Activated naive CD8-positive, alpha-beta T cell treated with anti-CD3 and anti-CD28 coated beads, Interleukin-2, amount 50 U/mL, for 16 hours (primary cell): ENCODE measurements at places on chromosomes 7 and 10.

- no peak for DNase-seq
These were observed 56.2 kb downstream of the JMJD1C start for GRCh38 chr10:63409465-63410027.

DNA sequence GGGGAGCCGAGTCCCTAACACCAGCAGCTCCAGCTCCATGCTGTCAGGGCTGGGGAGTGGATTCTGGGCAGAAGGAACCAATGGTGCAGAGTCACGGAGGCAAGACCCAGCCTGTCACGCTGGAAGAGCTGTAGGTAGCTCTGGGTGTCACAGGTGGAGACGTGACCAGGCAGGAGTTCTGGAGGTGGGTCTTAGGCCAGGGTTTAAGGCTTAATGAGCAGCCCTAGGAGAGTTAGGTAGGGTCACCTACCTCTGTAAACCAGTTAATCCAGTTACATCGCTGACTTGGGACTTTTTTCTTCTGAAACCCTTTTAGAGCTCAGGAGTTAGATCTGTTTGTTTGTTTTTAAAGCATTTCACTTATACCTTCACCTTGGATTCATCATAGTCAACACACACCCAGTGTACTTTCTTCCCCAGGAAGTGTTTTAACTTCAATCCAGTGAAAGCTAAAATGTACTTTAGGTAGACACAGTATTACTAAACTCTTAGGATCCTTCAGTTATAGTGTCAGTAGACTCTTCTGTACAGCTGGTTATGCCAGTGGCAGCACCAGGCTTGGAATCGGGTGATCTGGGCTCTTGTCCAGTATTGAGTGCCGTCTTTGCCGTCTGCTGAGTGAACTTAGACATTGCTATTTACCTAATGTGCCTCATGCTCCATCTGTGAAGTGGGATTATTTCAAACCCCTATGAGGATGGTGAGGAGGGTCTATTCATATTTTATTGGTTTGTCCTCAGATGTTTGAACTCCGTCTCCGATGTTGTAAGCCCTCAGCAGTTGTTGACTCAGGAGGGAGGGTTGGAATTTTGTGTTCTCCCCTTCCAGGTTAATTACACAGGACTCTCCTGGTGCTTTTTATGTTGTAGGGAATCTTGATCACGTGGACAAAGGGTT, 31.0 kb downstream of the TACR2 start:
- no peak for DNase-seq

DNA sequence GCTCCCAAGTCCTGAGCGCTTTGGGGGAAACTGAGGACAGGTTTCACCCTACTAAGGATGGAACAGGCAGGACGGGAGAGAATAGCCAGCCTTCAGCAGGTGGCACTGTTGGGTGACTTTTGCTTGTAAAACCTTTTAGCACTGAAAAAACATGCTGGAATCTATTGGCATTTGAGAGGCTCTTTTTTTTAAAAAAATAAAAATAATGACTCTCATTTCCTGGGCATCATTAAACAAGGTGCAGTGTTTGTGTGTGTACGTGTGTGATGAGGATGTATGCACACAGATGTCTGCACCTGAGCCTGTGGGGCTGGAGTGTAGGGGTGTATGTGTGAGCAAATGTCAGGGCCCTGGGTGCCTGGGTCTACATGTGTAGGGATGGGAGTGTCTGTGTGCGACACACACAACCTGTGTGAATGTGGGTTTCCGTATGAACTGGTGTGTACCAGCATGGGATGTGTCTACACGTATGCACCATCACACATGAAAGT, 177.9 kb downstream of the RPS24 start:
- DNase-seq: no peak

DNA sequence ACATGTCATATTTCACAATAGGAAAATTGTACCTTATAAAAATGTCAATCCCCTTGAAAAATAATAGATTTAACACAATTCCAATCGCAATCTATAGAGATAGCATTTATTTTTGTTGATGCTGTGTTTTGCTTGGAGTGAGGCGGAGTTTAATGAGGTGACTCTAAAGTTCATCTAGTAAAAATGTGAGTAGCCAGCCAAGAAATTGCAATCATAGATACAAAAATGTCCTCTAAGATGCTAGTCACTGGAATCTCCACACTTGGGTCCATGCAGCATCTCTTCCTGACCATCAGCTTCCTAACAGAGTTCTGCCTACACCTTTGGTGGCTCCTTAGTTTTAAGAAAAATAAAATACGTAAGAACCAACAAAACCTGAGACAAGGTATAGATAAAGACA, 44.9 kb downstream of the GLI3 start:
- no peak for DNase-seq

GRCh38 chr10:121281576-121281975, 316.7 kb downstream of the FGFR2 start:
- no peak for DNase-seq

DNA sequence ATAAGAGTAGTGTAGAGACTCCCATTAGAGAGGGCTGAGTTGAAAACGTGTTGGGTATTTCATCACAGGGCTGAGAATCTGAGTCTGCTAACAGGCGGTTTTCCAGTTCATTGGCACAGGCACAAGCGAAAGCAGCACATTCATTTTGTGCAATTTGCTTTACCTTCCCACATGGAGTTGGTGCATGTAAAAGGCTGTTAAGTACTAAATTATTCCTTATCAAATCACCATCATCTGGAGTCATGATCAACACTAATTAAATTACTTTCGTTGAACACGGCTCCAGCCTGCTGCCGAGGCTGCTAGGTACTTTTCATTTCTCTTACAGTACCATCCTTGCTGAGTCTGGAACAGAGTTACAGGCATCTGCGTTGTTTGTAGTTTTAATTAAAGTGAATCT, 43.8 kb downstream of the ETV1 start:
- DNase-seq: no peak

DNA sequence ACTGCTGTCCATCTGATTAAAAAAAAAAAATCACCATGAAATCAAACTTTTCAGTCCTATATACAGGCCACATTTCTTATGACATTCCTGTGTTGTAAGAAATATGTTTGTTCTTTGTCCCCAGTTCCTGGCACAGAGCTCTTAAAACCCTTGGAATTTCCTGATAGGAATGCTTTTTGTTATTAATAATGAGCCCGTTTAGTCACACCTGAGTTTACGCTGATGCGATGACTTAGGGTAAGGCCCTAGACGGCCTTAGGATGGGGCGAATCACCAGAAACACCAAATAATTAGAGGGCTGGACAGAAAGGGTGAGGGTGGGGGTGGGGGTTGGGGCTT, 17.5 kb downstream of the TSPAN15 start:
- no peak for DNase-seq

DNA sequence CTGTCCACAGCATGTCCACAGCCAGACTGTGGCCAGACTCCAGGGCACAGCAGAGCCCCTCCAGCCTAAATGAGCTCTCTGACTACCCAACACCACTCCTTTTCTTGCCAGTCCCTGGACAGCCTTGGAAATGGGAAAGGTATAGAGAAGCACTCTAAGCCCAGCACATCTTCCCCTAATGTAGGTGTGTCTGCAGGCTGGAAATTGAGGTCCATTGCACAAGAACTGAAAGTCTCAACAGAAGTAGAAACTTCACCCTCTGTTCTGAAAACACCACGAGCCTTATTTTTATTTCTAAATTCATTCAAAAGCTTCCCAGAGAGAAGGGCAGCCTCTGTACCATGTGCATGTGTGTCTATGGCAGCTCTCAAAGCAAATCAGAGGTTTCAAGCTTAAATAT, 3.7 kb upstream of the KCNMA1 start:
- DNase-seq: no peak

- no peak for DNase-seq
These were observed 158.0 kb downstream of the TRIL start for GRCh38 chr7:28800150-28800549.

DNA sequence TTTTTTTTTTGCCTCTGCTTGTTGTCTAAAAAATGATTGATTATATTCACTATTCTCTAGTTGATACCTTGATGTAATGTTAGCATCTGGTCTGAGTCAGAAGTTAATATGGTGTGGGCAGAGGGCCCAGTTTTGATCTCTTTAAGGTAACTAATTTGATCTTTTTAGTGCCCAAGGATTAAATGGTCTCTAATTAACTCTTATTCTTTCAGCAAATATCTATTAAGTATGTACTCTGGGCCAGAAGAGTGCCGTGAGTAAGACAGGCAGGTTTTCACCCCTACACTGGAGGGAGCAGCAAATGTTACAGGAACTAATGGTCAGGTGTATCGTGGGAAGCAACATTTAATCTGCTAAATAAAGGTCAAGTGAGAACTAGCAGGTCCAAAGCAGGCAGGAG, 144.6 kb upstream of the COL1A2 start:
- DNase-seq: no peak

GRCh38 chr7:116951366-116952292, 1.7 kb upstream of the ST7 start:
- DNase-seq: no peak

- DNase-seq: no peak
These were observed 202.1 kb downstream of the MBL2 start for GRCh38 chr10:52570490-52570889.

GRCh38 chr7:115368998-115369397, 447.1 kb downstream of the MDFIC start:
- no peak for DNase-seq

DNA sequence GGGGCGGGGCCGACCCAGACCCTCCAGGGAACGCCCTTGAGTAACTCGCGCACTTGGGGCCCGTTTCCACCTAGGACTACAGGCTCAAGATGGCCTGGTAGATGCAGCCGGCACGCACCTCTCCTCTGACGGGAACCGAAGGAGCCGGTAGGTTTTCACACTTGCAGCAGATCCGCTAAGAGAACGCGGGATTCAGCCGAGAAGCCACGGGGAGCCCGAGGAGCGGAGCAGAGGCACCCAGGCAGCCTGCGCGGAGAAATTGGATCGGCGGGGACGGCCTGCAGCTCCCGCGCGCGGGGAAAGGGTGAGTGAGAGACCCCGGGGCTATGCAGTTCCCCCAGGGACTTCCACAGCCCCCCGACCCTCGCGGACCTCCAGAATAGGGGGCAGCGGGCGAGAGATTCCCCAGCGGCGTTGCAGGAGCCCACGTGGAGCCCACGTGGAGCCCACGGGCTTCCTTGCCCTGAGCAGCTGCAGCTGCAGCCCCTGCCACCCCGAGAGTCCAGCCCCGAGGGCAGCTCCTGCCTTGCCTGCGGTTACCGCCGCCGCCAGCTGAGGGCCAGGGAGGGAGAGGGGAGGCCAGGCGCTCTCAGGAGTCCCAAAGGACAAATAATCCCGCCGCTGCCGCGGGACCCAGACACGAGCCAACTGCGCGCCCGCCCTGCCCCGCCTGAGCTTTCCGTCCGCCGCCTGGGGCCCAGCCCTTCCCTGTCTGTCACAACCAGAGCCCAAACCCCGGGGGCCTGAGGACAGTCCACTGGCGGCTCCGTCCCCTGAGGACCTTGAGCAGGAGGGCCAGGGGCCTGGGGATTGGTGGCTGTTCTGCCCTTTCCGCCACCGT, 13.1 kb downstream of the IFT22 start:
- no peak for DNase-seq

- no peak for DNase-seq
These were observed 143.6 kb downstream of the CUBN start for GRCh38 chr10:16986082-16986405.

DNA sequence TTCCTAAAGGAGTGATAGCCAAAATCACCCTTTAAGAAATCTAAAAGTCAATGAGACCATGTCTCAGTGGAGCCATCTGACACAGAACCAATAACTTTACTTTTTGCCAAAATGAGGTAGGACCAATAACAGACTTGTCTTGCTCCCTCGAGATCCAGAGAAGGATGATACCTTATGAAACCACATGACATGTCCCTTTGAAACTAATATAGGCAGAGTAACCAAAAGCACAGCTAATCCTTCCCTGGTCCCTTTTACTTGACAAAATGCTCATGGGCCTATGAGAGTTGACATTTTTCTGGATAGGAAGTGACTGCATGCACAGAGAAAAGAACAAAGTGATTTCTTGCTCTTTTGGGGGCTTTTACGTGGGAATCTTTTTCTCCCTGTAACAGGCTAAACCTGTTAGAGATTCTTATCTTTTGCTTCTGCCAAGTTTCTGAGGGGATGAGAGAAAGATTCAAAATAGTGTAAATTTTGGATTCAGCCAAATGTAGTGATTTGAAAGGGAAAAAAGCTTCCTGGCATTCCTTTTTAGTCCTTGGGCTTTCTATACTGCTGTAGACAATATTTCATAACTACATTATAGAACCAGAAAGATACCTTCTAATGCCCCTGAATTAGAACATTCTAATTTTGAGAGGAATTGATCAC, 87.6 kb downstream of the ARMH3 start:
- no peak for DNase-seq

DNA sequence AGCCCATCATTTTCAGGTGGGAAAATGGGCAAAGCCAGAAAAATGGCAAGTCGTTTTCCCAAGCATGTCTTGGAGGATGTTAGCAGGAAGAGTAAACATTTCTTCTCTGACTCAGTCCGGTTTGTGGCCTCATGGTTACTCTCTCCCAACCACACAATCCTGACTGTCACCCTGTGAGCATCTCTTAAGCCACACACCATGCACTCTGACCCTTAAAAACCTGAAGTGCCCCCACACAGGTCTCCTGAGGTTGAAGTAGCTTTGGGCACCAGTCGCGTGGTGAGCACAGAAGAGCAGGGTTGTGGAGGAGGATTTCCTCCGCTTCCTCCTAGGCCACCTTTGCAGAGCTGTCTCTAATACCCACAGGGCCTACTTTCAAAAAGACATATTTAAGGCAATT, 387.3 kb upstream of the NPVF start:
- DNase-seq: no peak

GRCh38 chr7:26944501-26945358, 80.3 kb upstream of the SKAP2 start:
- no peak for DNase-seq

GRCh38 chr10:121076776-121077715, 225.9 kb downstream of the WDR11 start:
- no peak for DNase-seq

DNA sequence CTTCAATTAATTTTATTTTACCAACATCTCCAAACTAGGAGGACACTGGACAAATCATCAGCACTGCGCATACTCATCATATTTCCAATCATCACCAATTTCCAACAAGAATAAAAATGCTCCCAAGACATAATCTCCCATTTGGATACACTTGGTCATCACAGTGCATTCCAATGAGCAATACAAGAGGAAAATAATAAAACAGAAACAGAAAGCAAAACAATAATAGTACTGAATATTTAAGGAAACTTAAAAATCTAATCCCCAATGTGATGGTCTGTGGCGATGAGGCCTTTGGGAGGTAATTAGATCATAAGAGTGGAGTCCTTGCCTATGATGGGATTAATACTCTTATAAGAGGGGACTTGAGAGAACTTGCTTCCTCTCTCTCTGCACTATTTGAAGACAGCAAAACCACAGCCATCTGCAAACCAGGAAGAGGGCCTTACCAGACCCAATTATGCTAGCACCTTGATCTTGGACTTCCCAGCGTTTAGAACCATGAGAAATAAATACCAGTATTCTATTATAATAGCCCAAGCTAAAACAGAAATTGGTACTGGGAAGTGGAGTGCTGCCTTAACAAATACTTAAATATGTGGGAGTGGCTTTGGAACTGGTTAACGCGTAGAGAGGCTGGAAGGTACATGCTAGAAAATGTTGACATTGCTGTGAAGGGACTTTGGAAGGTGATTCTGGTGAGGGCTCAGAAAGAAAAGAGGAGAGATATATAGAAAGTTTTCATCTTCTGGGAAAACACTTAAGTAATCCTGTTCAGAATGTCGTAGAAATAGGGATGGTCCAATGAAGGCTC, 91.5 kb downstream of the JAZF1 start:
- no peak for DNase-seq
